ENCODE measurements at places on chromosomes 5 and 9. TPM values are rescaled to one million over a fixed set of nuclear protein-coding genes. Genes with fewer than 3 reads are reported as not detected.

COL27A1 gene
- polyA plus RNA-seq: not detected

SVEP1 gene
- not detected for polyA plus RNA-seq

IFNA17 gene
- not detected for polyA plus RNA-seq

CNTFR gene
- polyA plus RNA-seq: not detected

ANKRD31 gene
- 0.10 TPM for polyA plus RNA-seq

EGFLAM gene
- polyA plus RNA-seq: not detected

C5orf58 gene
- polyA plus RNA-seq: not detected

C6 gene
- polyA plus RNA-seq: not detected

NEUROG1 gene
- not detected for polyA plus RNA-seq

PCDHA11 gene
- not detected for polyA plus RNA-seq

WHRN gene
- 0.89 TPM for polyA plus RNA-seq

AIF1L gene
- polyA plus RNA-seq: not detected

FOXD4 gene
- polyA plus RNA-seq: not detected

FOXI1 gene
- not detected for polyA plus RNA-seq

PCDHGB4 gene
- 0.08 TPM for polyA plus RNA-seq

RNF183 gene
- not detected for polyA plus RNA-seq

TAF1L gene
- not detected for polyA plus RNA-seq

SCAMP1 gene
- 29.2 TPM for polyA plus RNA-seq

TRPM3 gene
- polyA plus RNA-seq: not detected

WNT8A gene
- not detected for polyA plus RNA-seq

TSLP gene
- polyA plus RNA-seq: not detected

MYOZ3 gene
- not detected for polyA plus RNA-seq

ELOVL7 gene
- polyA plus RNA-seq: 0.90 TPM

PLAC8L1 gene
- polyA plus RNA-seq: not detected

OR1K1 gene
- polyA plus RNA-seq: not detected

NCS1 gene
- not detected for polyA plus RNA-seq

AQP3 gene
- polyA plus RNA-seq: 18.7 TPM

SPEF2 gene
- not detected for polyA plus RNA-seq

SLCO4C1 gene
- 0.05 TPM for polyA plus RNA-seq

PCDHGA6 gene
- polyA plus RNA-seq: 0.08 TPM

GARIN3 gene
- not detected for polyA plus RNA-seq

ITK gene
- 5.6 TPM for polyA plus RNA-seq

KIAA1191 gene
- 45.2 TPM for polyA plus RNA-seq

ARL14EPL gene
- 0.69 TPM for polyA plus RNA-seq

TMEM250 gene
- polyA plus RNA-seq: 30.3 TPM

DHFR gene
- polyA plus RNA-seq: 4.2 TPM

LCN6 gene
- not detected for polyA plus RNA-seq

TAF11L9 gene
- polyA plus RNA-seq: not detected

INSYN2B gene
- polyA plus RNA-seq: not detected

GFRA3 gene
- not detected for polyA plus RNA-seq

MLANA gene
- not detected for polyA plus RNA-seq

LIFR gene
- polyA plus RNA-seq: not detected

LRRC70 gene
- polyA plus RNA-seq: not detected

FBN2 gene
- polyA plus RNA-seq: not detected
